ENCODE measurements at places on chromosomes 5 and 9.

GRCh38 chr9:29289365-29289764, 1716.1 kb upstream of the C9orf72 start:
- DNase-seq: no peak

DNA sequence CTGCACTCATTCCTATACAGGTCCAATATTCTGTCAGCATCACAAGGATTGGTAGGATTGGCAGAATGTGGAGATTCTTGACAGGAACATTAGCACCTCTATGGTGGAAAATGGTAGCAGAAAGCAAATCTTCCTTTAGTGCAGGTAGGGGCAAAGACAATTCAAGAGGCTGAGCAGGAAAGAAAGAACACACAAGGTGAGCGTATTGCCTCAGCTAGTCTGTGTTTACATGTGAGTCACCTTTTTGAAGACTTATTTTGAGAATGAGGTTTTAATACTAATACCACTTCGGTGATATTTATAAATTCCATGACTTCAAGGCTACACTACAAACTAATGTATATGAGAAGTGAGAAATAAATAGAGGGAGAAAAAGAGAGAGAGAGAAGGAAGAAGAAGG, 717.0 kb downstream of the BRINP1 start:
- DNase-seq: no peak

GRCh38 chr9:97983589-97984187, 547 bp downstream of the ANP32B start:
- no peak for DNase-seq

GRCh38 chr5:6950860-6951259, 237.6 kb downstream of the TENT4A start:
- no peak for DNase-seq

DNA sequence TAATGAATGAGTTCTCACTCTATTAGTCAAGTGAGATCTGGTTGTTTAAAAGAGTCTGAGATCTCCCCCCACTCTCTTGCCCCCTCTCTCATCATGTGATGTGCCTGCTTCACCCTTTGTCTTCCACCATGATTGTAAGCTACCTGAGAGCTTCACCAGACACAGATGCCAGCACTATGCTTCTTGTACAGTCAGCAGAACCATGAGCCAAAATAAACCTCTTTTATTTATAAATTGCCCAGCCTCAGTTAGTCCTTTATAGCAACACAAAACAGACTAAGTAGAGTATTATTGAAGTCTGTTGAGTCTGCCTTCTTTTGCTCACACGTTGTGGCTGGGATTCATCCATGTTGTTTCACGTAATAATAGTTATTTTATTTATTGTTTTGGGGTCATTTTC, 14.3 kb downstream of the CYSTM1 start:
- no peak for DNase-seq

- DNase-seq: no peak
Observed at GRCh38 chr5:159971931-159972461, 36.9 kb upstream of the TTC1 start.

DNA sequence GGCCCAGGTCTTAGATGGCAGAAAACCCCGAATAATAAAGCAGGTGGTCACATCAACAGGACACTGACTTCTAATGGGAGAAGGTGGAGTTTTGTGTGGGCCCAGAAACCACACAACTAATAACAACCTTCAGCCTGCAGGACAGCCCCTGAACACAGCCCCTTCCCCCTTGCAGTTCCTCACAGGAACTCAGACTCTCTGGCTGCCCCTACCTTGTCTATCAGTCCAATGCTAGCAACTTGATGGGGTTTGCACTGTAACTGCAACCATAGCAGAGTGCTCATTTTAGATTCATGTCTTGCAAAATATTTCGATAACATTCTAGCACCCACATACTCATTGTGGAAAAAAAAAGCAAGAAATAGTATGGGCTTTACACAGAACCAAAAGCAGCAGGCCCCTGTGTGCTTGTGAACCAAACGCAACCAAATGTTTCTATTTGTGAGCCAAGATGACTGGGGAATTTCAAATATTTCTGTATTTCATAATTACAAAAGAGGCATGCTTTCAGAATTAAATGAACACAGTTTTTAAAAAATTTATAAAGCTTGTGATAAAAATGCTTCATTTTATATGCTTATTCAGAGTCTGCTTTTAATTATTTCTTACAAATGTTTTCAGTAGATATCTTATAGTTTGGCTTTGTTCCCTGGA, 62.7 kb upstream of the PDE4D start:
- no peak for DNase-seq

DNA sequence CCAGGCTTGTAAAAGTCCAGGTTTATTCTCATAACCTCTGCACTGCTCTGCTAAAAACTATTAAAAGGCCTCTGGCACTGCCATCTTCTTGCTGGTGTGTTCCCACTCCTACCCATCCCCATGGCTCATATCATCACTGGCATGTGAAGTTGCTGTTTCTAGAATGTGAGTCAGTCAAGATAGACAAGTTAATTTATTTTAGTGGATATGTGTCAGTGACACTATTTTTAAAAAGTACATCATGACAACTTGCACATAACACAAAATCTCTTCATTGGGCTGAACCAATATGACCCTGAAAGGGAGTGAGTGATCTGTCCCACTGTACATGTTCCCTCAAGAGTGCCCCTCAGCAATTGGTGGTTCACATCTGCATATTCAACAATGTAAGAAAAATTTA, 299.7 kb downstream of the NFIB start:
- DNase-seq: no peak

DNA sequence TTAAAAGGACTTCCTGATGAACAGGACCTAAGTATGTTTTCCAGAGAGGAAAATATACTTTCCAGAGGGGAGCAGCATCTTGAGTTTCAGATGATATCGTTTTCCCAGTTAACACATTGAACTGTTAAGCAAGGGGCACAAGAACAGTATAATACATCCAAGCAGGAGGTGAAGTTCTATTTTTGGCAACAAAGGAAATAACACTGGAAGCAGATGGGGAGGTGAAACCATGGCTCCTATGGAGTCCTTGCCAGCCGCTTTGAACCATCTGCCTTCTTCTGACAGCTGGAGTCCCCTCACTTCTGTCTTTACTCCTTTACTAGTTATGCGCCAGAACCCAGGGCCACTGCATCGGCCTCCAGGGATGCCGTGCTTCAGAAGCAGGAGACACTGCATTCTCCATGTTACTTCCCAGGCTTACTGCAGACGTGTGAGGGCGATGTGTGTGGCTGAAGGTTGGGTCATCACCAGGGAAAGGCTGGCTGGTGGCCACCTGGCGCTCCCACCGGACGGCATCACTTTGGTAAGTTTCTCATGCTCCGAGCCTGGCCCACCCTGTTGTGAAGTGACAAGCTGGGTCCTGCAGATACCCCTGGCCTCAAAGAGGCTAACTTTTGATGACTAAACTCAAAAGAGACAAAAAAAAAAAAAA, 77.8 kb downstream of the TTLL11 start:
- no peak for DNase-seq

Data from activated T-cell treated with anti-CD3 and anti-CD28 coated beads, Interleukin-2, amount 50 U/mL, for 24 hours (primary cell).